ENCODE measurements at places on chromosomes 6 and 20.

- no peak for DNase-seq
Observed at GRCh38 chr6:149508485-149508884, 23.7 kb upstream of the ZC3H12D start.

- DNase-seq: no peak
Observed at GRCh38 chr6:27144740-27145079, 102.8 kb upstream of the PRSS16 start.

GRCh38 chr6:71454056-71454455 is 165.4 kb downstream of the OGFRL1 start:
- no peak for DNase-seq

GRCh38 chr6:40631744-40632143 is 44.6 kb upstream of the LRFN2 start:
- no peak for DNase-seq

DNA sequence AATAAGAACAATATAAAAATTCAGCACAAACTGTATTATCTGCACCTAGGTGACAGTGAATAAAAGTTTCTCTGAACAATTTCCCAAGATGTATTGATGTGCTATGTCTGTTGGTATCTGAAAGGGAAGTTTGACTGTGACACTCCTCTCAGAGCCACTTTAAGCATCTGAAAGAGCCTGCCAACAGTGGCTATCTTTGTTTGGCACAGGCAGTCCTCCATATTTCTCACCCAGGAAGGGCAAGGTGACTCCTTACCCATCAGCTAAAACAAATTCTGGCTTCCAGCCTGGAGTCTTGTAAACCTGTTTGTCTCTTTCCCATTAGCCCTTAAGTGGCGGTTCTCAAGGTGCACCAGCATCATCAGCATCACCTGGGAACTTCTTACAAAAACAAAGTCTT is 122.4 kb upstream of the VGLL2 start:
- no peak for DNase-seq

- no peak for DNase-seq
Observed at GRCh38 chr6:27592481-27593199, 119.7 kb upstream of the ZNF184 start.

GRCh38 chr20:63518351-63518861 is 2.2 kb upstream of the PPDPF start:
- no peak for DNase-seq

DNA sequence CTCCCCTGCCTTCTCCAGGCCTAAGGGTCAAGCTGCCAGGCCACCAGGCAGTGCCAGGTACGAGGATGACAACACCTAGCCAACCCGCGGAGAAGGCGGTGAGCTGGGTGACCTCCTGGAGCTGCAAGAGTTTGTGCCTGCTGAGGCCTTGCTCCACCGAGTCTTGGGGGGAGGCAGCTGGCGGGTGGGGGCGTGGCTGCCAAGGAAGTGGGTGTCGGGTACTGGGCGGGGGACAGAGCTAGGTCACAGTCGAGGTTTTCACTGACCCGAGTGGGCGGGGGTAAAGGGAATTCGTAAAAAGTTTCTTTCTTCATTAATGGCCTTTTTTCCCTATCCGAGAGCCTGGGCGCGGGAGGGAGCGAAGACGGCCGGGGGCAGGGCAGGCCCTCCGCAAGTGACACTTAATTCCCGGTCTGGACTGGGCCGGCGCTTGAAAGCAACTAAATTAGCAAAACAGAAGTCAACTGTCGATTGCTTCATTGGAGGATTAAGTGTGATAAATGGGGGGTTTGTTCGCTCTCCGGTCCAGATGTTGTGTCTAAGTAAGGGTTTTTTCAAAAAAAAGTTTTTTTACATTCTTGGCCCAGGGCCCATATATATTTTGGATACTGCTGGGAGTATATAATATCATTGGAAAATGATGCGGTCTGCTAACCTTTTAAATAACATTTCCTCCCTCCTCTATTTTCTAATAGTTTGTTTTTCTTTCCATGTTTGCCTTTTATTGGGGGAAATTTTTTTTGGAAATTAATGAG is 43.1 kb upstream of the FOXP4 start:
- peak; percentile 20 for DNase-seq

DNA sequence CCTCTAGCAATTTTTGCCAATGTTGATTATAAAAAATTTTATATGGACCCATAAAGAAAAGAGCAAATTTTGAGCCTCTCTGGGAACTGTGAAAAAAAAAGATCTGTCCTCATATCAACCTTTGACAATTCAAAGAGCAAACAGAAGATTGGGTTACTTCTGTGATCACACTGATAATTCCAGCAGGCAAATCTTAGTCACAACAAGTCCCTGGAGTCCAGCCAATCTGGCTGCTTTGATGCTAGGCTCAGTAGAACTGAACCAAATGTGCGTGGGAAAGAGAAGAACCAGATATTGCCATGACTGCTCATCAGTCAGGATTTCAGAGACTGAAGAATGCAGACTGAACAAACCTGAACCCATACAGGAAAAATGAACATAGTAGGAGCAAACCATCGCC is 438.4 kb upstream of the FLRT3 start:
- no peak for DNase-seq

GRCh38 chr20:63182425-63182824 is 33.5 kb downstream of the YTHDF1 start:
- DNase-seq: no peak

DNA sequence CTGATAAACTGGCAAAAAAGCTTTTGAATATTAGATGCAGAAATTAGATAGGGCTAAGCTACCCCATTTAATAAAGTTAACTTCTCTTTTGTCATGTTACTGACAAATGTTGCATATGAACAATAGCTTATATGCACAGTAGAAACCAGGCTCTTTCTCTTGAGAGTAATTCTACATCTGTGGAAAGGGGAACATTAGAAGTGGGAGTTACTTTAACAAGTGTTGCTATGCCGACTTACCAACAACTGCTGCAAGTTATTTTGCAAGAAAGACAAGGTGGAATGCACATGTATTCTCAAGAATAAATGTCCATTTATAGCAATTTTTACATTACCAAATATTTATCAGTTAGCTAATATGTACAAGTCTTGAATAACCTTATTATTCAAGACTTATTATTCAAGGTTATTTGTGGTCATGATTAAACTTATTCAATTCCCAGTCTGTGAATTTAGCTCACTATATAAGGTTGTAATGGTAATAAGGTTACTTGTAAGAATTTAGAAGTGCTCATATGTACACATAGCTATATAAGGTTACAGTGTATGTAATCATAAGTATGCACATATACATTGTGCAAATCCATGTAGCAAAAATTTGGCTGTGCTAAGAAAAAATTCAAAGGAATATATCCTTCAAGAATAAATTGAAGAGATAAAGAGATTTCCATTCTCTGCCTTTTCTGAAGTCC is 38.3 kb downstream of the ADGRG6 start:
- no peak for DNase-seq

GRCh38 chr6:122609881-122610689 is at the start of gene PKIB:
Gene PKIB (plus strand): TSS chr6:122610405. CDS start chr6:122717795, 107,390 bp downstream.
- peak; percentile 74 for DNase-seq

- DNase-seq: no peak
Observed at GRCh38 chr6:39156801-39157200, 41.8 kb upstream of the SAYSD1 start.

- no peak for DNase-seq
Observed at GRCh38 chr6:134431421-134431859, 113.5 kb upstream of the SGK1 start.

GRCh38 chr20:41580350-41580749 is 37.8 kb downstream of the CHD6 start:
- no peak for DNase-seq

DNA sequence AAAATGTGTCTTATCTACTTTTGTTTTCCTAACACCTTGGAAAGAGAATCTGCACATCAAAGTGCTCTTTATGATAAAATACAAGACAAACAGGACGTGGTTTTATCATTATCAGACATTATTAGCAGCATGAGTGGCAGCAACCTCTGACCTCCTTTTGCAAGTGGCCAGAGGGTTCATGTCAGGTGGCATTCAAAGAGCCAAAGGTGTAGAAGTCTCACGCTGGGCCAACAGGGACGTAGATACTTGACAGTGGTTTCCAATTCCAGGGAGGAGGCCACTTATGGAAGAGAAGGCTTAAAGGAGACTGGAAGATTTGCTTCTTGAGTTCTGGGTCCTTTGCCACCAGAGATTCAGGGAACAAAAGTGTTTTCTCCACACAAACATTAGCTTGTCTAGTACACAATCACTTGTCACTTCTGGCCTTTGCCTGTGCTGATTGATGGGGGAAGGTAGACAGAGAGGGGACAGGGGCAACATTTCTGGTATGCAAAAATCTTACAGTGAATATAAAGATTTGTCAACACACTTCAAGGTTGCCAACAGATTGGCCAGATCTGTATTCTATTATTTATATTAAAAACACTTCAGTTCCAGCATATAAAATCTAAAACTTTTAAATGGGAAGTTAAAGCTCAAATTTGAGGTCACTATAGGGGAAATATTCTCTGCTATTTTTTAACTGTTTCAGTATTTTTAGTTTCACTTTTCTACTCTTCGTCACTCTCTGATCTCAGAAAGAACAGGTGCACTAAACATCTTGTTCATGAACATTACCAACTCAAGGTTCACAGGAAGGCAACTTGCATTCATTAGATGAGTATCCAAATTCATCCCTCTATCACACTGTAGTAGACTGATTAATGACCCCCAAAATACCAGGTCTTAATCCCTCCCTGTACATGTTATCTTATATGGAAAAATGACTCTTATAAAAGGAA is 52.1 kb upstream of the FBXO30 start:
- no peak for DNase-seq

GRCh38 chr6:62623846-62624532 is 338.0 kb upstream of the KHDRBS2 start:
- no peak for DNase-seq

Measured in heart right ventricle (tissue), 16 donors.